ENCODE measurements at places on chromosomes 6 and 20.

- no peak for DNase-seq
Observed at GRCh38 chr6:45297320-45297719, 30.8 kb upstream of the RUNX2 start.

- DNase-seq: no peak
Observed at GRCh38 chr6:94751641-94752329, 825.5 kb upstream of the MANEA start.

DNA sequence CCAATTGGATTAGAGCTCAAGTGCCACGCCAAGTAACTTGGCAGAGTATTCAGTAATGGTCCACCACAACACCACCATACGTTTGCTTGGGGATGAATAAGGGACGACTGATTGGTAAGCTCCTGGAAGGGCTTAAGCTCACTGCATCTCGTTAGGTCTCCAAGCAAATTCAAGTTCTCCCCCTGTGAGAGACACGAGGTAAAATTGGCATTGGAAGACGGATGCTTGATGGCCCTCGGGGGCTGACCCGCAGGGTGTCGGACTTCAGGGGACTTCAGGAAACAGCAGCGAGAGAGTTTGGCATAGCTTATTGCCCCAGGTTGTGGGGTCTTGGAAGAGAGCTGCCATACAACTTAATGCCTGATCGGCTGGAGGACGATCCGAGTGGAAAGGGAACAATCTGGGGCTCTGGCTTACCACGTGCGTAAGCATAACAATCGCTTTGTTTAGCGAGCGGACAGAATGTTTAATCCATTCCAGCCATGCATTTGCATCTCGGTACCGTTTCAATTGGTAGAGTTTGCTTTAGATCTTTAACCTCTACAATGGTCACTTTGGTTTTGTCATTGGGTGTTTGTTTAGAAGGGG is 4.8 kb upstream of the ZNFX1 start:
- no peak for DNase-seq

DNA sequence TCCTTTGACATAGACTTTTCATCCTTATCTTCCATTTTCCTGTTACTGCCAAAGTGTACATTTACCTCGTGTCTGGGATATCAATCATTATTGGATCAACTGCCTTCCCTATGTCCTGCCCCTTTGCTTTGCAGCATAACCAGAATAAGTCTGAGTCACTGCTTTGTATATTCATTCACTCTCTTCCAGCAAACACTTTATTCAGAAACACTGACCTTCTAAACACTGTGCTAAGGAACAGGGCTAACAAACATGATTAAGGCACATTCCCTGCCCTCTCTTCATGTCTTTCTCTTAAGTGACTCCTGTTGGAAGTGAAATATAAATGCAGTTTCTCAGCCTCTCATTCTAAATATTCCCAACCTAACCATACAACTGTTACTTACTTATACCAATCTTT is 66.9 kb downstream of the COL19A1 start:
- no peak for DNase-seq

- no peak for DNase-seq
Observed at GRCh38 chr6:27375613-27376079, 12.9 kb upstream of the ZNF391 start.

GRCh38 chr6:28953585-28954258 is 29.9 kb upstream of the TRIM27 start:
- no peak for DNase-seq
